Activated naive CD4-positive, alpha-beta T cell (primary cell): ENCODE measurements at places on chromosomes 12 and 14.

DNA sequence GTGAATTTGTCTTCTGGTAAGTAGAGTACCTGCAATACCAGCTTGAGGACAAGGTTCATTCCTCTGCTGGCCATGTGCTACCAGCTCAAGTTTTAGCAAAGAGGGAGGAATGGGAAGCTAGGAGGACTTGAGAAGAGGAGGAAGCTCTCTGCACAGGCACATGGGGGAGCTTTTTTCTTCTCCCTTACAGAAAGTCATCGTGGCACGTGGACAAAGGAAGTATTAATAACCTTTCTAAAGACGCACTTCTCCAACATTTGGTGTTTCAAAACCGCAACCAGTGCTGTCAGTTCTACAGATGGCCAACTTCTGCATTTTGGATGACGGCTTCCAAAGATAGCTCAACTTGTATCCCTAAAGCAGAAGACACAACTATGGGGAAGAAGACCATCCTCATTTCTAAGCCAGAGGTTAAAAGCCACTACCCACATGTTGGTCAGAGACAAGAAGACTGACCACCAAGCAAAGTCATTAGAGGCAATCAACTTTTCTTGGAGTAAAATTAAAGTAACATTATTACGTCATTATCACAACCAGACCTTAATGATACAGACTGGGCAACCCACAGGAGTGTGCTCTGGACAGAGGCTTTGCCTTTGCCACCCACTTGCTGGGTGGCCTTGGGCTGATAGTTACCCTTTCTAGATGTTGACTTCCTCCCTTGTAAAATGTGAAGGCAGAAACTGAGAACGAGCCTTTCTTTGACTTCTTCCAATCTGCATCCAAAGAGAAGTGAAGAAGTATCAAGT, 12.3 kb upstream of the TMED10 start:
- DNase-seq: no peak

- no peak for DNase-seq
These were observed 72.7 kb downstream of the RIN3 start for GRCh38 chr14:92585981-92586937.

GRCh38 chr12:100221523-100221922, 20.9 kb downstream of the ACTR6 start:
- no peak for DNase-seq

DNA sequence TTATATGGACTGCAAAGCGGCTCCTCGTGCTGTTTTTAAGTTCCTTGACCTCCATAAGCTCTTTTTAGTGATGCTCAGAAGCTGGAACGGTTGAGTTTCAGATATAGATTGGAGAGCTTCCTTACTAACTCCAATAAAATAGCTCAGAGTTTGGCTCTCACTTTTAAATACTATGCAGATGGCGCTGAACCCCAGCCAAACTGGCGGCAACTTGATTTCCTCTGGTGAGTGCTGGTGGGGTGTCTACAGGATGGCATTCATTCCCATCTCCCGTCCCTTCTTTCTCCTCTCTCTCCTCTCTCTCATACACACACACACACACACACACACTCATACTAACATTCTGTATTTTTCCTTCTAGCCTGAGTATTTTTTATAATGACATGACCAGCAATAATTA, 346.3 kb downstream of the ETNK1 start:
- DNase-seq: no peak

DNA sequence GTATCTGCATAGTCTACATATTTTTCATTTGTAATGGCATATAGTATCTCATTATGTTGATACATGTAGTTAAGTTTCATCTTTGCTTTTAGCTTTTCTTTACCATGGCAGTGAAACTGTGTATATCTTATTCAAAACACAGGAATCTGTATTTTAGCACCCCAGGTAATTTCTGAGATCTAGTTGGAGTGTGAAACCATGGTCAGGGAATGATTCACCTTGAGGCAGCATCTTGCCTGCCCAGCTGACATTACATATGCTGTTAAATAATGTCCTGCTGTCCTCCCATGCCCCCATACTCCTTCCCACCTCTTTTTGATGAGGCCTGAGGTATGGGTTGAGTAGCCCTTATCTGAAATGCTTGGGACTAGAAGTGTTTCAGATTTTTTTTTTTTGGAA, 125.4 kb upstream of the ATF1 start:
- no peak for DNase-seq

DNA sequence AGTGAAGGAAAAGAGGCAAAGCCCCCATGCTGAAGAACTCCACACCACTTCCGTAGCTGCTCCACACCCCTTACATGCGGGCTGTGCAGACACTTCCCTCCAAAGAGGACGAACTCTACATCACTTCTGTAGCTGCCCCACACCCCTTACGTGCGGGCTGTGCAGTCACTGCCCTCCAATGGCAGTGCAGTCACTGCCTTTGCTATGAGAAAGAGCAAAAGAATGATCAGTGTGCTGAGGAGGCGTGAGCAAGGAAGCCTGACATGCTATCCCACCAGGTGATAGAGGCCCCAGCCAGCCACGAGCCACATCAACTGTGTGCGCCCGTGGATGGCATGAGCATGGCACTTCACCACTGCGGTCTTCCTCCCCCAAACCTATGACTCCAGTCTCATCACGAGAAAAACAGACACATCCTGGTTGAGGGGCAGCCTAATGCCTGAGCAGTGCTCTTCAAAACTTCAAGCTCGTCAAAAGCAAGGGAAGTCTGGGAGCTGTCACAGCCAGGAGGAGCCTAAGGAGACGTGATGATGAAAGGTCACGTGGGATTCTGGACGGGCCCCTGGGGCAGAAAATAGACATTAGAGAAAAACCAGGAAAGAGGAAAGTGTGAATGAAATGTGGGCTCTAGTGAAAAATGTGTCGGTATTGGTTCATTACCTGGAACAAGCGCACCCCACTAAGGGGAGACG, 60.8 kb upstream of the C14orf180 start:
- DNase-seq: no peak

GRCh38 chr14:67623114-67623513, 3.4 kb downstream of the ARG2 start:
- no peak for DNase-seq

- DNase-seq: no peak
These were observed 50.9 kb upstream of the PPFIA2 start for GRCh38 chr12:81809829-81810595.

GRCh38 chr14:102484316-102484715, 25.3 kb downstream of the ANKRD9 start:
- DNase-seq: no peak

GRCh38 chr14:32205984-32206383, 2.9 kb upstream of the RNU6-8 start:
- DNase-seq: no peak

GRCh38 chr14:58177125-58177524, 22.8 kb upstream of the ACTR10 start:
- no peak for DNase-seq

DNA sequence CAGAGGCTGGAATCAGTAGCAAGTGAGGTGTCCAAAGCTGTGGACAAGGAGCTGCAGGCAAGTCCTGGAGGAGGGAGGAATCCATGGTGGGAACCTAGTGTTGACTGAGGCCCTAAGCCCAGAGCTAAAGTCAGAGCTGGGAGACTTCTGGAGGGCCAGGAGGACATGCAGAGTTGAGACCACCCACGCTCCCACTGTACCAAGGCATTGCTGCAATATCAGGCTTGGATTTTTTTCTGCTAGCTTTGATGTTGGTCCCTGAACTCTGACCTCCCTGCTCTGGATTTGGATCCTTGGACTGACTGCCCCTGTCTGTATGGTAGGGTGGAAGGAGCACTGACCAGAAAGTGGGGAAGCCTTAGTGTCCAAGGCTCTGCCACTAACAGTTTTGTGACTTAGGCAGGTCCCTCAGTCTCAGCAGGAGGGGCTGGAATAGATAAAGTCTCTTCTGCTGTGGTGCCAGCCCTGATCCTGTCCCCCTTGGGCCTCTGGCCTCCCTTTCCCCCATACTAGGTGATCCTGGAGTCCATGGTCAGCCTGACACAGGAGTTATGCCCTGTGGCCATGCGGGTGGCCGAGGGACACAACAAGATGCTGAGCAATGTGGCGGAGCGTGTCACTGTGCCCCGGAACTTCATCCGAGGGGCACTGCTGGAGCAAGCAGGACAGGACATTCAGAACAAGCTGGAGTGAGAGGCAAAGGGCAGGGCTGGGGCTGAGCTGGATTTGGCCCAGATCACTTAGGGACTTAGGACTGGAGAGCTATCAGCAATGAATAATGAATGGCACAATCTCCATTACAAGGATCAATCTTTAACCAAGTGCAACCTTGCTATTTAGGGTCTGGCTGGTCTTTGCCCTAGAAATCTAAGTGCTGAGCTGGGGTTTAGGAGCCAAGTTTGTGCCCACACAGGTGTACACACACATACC, 9.4 kb downstream of the CARMIL3 start:
- no peak for DNase-seq

DNA sequence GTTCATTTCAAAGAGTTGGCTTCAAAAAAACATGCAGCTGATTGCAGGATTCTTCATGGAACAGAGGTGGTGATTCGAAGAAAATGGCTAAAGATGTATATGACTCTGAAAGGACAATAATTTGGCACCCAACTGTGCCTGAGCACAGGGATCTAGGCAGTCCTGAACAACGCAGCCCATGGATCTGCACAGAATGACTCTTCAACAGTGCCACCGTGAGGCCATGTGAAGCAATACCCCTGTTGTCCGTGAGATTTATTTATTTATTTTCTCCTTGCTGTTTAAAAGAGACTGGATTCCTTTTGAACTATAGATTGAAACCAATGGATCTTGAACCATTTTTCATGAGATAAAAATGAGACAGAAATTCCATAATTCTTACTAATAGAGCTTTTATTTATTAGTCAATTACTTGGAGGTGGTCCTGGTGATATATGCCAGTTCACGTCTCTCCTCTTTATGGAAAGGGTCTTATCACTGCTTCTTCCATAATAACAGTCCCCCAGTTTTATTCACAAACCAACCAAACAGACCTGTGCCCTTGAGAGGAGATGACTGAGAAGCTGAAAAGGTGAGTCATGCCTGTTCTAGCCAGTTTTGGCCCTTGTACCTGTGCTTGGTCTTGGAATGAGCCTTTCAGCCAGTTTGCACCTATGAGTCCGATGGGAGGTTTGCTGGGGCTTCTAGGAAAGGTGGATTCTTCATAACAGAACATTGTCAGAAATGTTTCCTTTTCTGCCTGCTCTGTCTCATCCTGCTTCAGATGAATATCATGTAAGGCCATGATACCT, 1598.3 kb downstream of the AACS start:
- no peak for DNase-seq

GRCh38 chr14:96579358-96579757, 77.2 kb downstream of the PAPOLA start:
- DNase-seq: no peak

DNA sequence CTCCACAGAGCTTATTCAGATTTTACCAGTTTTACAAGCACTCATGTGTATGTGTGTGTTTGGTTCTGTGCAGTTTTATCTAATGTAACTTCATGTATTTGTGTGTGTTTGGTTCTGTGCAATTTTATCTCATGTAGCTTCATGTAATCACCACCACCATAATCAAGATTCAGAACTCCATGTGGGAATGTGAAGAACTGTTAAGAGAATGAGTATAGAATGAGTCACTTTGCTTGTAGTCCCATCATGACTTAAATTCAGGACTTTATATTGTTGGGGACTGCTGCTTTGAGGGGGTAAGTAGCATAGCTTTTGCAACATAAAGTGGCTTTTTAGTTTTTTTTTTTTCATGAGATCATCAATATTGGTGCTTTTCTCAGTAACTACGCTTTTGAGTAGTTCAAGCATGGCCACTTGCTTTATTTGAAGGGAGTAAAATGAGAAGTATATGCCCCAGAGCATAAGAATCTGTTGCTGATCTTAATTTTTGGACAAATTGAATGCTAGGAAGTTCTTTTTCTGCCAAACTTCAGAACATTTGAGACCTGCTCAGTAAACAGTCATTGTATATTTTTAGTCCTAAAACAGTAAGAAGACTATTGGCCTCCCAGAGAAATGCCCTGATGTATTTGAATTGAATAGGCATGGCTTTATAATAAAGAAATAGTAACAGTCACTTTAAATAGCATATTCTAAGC, 28.8 kb downstream of the PROX2 start:
- DNase-seq: no peak

- no peak for DNase-seq
These were observed 99.7 kb upstream of the EGLN3 start for GRCh38 chr14:34050606-34051005.

- no peak for DNase-seq
These were observed 27.3 kb upstream of the CHPT1 start for GRCh38 chr12:101670007-101670671.

DNA sequence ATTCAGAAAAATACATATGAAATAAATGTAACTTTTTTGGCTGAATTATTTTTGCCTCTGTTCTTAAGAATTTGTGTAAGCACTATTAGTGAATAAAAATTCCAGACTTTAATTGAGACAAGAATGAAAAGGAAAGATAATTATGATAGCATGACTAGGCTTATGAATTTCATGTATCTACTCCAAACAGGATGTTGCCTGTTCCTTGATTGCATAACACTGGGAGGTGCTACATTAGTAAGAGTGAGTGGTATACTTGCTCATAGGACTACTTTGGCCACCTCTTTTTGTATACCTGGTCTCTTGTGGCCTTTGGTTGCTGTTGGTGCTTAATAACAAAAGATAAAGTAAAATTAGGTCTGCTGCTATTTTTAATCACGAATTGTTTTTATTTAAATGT, 112.8 kb downstream of the NAV3 start:
- DNase-seq: no peak

DNA sequence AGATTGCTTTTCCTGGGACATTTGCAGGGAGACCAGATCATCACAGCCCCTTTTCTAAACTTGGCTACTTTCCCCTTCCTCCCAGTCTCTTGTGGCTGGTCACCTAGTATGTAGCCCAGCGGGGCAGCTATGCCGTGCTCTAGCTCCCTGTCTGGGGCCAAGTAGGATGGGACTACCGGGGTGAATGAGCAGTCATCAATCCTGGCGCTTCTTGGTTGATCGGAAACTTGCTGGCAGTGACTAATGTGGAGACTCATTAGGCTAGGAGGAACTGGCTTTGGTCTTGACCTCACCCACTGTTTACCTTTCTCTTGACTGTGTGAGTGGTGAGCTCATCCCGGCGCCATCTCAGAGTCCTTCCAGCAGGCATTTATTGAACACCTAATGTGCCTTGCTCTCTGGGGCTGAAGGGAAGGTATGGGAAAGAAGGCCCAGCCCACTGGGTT, 15.9 kb downstream of the PLEKHG3 start:
- no peak for DNase-seq

DNA sequence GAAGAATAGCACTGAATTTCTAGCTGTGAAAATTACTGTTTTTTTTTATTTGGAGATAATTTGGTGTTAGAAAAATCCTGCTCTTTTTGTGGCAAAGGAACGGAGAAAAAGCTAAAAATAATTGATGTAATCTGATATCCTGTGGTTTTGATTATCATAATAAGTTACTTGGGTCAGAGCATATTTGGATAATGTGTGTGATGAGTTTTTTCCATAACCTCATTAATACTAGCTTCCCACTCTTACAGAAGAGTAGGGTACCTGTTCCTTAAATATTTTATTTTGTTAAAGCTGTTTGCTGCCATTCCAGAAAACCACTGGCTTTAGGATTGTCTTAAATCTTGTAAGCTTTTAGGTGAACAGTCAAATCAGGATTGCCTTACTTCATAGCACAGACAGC, 4.7 kb downstream of the PSMC6 start:
- DNase-seq: no peak

GRCh38 chr12:14422516-14423230, 57.2 kb downstream of the ATF7IP start:
- DNase-seq: no peak

- no peak for DNase-seq
These were observed 129.9 kb upstream of the PRMT8 start for GRCh38 chr12:3361146-3361545.

- no peak for DNase-seq
These were observed 193.6 kb upstream of the RASSF8 start for GRCh38 chr12:25764892-25765291.

GRCh38 chr12:32486158-32486557, 86.8 kb downstream of the FGD4 start:
- no peak for DNase-seq

GRCh38 chr14:29930283-29930682, 2.6 kb upstream of the PRKD1 start:
- DNase-seq: no peak
